ENCODE measurements at places on chromosomes 4 and X.

GRCh38 chr4:72896515-72896914 is 173.0 kb downstream of the COX18 start:
- no peak for DNase-seq

GRCh38 chr4:38667085-38667893 is 3.3 kb downstream of the KLF3 start:
- peak; percentile 87 for DNase-seq

DNA sequence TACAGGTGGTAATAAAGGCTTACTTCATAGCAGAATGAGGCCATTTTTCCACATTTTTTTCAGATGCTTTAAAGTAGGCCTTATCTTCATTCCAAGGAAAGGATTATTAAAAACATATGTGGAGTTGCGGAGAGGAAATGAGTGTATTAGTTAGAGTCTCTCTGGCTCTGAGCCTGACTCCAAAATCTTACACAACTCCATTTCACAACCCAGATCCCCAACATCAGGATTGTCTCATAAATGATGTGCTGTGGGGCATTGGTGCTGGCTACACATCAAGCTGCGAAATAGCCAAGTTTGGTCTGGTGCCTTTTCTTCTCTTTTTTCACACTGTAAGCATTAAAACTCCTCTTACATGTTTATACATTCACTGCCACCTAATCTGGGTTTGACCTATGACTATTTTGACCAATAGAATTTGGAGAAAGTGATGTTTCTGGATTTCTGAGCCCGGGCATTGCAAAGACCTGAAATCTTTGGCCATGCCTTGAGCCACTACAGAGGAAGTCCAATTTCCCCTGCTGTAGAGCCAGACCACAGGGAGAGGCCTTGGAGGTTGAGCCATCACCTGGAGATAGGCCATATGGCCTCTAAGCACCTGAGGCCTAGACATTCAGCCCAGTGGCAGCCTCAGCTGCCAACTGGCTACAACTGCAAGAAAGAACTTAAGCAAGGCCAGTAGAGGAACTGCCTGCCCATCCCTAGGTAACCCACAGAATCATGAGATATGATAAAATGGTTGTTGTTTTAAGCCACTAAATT is 16.7 kb upstream of the SOD3 start:
- peak; percentile 74 for DNase-seq

GRCh38 chr4:39712819-39713607 is 15.1 kb downstream of the UBE2K start:
- DNase-seq: no peak

GRCh38 chr4:91089178-91089577 is 962.0 kb downstream of the CCSER1 start:
- no peak for DNase-seq

DNA sequence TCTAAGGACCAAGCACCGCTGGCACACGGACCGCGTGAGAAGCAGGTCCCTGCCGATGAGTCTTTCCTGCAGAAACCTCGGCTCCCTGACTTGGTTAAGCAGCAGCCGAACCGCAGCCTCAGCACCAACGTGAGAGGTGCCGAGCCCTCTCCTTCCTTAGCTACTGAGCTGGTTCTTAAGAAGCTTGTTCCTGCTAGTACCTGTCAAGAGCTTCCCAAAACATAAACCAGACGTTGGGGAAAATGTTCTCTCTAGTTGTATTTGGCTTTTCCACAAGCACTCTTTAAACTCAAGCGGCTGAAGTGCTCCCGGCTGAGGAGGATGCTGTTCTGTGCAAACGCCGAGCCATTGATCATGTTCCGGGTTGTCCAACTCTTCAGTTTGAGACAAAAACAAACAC is 29.3 kb upstream of the TLR3 start:
- no peak for DNase-seq

DNA sequence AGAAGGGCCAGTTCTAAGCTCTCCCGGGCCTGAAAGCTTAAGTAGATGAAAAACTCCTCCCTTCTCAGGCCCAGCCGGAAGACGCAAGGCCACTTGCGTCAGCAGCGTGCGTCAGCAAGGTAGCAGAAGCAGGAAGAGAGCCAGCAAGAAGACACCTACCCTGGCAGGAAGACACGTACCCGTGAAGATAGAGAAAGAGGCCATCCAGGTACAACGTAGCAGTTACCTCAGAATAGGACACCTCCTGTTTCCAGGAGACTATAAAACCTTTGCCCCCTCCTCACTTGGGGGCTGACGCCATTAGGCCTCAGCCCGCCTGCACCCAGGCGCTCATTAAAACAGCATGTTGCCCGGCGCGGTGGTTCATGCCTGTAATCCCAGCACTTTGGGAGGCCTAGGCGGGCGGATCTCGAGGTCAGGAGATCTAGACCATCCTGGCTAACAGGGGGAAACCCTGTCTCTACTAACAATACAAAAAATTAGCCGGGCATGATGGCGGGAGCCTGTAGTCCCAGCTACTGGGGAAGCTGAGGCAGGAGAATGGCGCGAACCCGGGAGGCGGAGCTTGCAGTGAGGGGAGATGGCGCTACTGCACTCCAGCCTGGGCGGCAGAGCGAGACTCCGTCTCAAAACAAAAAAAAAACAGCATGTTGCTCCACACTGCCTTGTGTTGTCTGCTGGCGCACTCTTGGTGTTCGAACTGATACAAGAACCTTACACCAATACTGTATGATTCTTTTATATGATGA is 242.7 kb upstream of the NWD2 start:
- DNase-seq: no peak

DNA sequence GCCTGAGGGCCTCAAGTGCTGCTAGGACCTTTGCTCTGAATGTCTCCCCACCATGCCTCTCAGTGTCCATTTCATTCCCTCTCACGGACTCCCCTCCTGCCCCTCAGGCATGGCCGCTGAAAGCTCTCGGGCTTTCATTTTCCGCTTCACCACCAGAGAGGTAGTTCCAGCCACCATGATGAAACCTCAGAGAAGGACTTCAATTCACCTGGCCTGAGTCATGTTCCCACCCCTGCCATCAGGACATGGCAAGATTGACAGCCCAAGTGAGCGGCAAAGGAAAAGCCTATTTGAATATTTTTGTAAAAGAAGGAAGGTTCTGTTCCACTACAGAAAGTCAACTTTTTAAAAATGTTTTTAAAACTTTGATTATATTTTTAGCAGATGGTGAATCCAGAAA is 249.3 kb upstream of the GALNT7 start:
- DNase-seq: no peak

DNA sequence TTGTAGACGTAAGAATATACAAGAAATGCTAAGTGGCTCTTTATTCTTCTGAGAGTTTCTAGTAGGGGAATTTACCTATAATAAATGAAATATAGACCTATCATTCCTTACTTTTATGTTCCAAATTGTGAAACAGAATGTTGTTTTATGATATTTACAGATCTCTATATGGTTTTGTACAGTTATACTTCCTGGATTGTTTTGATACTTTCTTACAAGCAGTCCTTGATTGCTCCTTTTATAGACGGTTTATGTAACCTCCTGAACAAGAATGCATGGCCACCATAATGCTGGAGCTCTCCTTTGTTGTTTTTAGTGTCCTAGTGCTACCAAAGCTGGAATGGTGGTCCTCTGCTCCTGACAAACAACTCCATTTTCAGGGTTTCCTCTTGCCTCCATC is 91.7 kb upstream of the RPA4 start:
- DNase-seq: no peak

GRCh38 chrX:133380711-133381619 is 34.3 kb downstream of the GPC4 start:
- no peak for DNase-seq

DNA sequence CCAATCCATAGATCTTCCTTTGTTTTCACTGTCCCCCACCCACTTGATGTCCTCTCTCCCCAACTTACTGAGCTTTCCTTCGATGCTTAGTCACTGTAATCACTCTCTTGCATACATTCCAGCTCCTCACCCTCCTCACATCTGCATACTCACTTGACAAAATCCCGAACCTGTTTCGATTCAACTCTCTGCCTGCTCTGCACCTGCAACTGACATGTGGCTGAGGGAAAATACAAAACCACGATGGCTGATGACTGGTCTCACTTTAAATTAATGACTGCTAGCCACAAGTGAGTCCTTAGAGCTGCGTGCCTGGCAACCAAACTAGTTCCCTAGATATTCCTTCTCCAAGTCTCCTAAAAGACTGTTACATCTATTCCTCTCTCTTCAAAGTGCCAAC is 70.4 kb upstream of the FHL1 start:
- no peak for DNase-seq

GRCh38 chr4:172169871-172170270 is 356.7 kb downstream of the GALNTL6 start:
- no peak for DNase-seq

DNA sequence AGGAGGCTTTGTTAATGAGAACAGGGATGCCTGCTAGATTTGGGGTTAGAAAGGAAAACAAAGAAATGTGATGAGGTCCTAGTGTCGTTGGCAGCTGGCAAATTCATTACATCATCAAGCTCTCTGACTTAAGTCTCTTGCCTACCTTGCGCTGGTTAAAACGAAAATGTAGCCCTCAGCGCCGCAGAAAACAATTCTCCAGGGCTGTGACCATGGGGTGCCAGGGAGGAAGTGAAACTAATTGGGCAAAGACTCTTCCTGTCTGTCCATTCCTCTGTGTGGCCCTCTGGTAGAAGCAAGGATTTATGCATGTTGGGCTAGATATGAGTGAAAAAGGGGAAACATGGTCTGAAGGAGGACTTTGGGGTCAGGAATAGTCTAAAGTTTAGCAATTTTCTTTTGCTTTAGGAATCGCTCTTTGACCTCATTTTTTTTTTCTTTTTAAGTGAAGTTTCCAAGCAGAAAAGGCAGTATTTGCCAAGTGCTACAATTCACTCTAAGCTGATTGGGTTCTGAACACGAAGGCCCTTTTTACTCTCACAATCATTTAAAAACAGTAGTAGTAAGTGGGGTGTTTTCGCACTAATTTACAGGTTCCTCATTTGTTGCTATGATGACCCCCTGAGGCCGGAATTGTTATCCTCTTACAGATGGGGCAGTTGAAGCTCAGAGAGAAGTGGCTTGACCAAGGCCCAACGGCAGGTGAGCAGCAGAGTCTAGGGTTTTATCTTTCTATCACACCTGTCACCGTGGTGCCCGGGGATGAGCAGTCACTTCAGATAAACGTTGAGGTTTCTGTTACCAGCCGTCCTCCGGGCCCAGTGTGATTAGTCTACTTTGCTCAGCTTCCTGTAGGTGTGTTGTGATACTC is 27.3 kb upstream of the CHRNA9 start:
- no peak for DNase-seq
